ENCODE measurements at places on chromosomes 4 and X. TPM values are rescaled to one million over a fixed set of nuclear protein-coding genes. Genes with fewer than 3 reads are reported as not detected.

The BEND2 gene
- total RNA-seq: not detected

The GPC4 gene
- 120 TPM for total RNA-seq

The AFAP1 gene
- 23.6 TPM for total RNA-seq

The DCAF4L1 gene
- 0.09 TPM for total RNA-seq

The ACOX3 gene
- total RNA-seq: 10.6 TPM

- DNase-seq: peak; percentile 14
These were observed 57.8 kb downstream of the FRMPD3 start for GRCh38 chrX:107507093-107507743.

DNA sequence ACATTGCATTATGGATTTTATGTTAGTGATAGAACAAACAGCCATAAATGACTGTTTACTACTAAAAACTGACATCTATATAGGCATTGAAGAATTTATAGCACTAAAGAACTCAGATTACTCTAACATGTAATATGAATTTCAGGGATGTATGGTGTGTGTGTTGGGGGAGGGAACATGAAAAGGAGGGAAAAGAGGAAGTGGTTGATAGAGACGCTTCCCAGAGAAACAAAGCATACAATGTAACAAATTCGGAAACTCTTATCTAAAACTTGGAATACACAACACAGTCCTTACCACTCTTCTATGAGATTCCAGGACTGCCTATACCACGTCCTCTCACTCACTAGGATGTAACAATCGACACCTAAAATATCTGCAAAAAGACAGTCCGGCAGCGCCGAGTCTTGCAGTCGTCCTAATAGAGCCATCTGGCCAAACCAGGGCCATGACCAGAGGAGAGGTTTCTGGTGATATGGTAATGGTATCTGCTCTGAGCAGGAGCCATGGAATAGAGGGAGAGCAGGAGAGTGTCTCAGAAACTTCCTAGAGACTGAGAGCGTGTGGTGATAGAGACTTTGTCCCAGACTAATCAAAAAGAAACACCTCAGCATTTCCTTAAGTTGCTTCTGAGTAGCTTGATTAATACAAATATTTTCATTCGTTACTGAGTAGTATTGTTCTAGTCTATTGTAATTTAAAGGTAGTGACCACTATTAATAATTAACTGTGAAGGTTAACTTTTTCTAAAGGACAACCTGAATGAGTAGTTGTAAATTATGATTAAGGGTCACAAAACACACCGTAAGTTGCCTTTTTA lies 251.9 kb upstream of the ETNPPL start:
- no peak for DNase-seq

- DNase-seq: no peak
These were observed 27.5 kb downstream of the LNX1 start for GRCh38 chr4:53563824-53564223.

GRCh38 chr4:32858361-32858760 lies 2138.2 kb downstream of the PCDH7 start:
- no peak for DNase-seq

GRCh38 chr4:78960926-78961325 lies 21.7 kb upstream of the PAQR3 start:
- DNase-seq: no peak

DNA sequence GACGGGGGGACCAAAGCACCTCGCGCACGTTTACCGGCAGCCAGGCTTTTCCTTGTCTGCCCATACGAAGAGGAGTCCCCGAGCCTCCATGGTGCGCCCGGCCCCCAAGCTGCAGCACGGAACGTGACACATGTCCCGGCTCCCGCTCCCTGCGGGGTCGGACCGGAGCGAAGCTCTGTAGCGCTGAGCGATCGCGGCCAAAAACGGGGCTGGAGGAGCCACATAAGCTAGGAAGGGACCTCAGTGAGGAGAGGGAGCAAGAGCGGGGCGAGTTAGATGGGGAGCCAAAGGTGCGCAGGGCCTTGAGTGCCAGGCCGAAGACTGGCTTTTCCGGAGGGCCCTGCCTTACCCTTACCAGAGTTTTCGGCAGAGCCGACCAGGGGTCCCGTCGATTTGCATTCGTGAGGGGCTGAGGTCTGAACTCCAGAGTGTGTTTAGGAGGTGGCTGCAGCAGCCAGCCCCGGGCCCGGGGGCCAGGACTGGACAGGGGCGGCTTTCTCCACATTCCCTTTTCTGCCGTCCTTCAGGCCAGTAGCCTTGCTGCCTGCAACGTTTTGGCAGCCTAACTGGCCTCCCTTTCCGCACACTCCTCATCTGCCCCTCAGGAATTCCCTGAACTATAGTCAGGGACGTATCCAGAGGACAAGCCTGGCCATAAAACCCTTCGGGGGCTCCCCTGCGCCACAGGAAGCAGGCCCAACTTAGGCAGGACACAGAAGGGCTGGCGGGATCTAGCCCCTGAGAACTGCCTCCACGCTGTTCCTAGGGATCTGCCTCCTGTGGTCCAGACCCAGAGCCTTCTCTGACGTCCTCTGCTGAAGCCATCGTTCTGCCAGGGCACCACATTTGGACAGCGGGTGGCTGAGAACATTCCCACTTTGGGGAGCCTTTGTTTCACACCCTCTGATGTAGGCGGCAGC lies 689 bp downstream of the SSR4 start:
- DNase-seq: no peak

- no peak for DNase-seq
These were observed 58.7 kb downstream of the LEF1 start for GRCh38 chr4:108109997-108110416.

GRCh38 chrX:30973784-30974427 lies 84.9 kb upstream of the TAB3 start:
- no peak for DNase-seq

DNA sequence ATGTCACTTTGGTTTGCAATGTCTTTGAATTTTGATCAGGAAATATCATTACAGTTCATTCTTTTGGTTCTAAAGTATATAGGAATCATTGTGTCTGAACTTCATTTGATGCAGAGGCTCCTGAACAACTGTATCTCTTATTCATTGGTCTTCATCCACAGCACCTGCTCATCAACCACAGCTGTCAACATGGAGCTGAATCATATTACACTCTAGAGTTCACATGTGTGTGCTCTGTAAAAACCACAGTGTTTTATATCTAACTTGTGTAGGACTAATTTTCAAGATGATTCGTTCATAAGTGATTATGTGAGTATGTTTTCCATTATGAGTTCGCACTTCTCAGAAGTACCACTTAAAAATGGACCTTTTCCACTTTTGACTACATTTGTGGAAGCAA lies 643.3 kb upstream of the FAM241A start:
- no peak for DNase-seq

- no peak for DNase-seq
These were observed 5.2 kb downstream of the CDK16 start for GRCh38 chrX:47223476-47224250.

DNA sequence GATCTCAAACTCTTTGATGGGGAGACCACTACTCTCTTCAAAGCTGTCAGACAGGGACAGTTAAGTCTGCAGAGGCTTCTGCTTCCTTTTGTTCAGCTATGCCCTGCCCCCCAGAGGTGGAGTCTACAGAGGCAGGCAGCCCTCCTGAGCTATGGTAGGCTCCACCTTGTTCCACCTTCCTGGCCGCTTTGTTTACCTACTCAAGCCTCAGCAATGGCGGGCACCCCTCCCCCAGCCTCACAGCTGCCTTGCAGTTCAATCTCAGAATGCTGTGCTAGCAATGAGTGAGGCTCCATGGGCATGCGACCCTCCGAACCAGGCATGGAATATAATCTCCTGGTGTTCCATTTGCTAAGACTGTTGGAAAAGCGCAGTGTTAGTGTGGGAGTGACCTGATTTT lies 42.1 kb upstream of the UGT2B10 start:
- DNase-seq: no peak

DNA sequence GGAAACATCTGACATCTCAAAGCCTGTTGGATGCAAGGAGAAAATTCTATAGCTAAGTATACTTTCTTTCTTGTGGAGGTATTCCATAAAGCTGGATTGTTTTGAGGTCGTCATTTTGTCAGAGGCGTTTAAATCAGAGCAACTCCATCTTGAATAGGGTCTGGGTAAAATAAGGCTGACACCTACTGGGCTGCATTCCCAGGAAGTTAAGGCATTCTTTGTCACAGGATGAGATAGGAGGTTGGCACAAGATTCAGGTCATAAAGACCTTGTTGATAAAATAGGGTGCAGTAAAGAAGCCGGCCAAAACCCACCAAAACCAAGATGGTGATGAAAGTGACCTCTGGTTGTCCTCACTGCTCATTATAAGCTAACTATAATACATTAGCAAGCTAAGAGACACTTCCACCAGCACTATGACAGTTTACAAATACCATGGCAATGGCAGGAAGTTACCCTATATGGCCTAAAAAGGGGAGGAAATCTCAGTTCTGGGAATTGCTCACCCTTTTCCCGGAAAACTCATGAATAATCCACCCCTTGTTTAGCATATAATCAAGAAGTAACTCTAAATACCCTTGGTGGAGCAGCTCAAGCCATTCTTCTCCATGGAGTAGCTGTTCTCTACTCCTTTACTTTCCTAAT lies 11.9 kb downstream of the HSD17B13 start:
- no peak for DNase-seq

DNA sequence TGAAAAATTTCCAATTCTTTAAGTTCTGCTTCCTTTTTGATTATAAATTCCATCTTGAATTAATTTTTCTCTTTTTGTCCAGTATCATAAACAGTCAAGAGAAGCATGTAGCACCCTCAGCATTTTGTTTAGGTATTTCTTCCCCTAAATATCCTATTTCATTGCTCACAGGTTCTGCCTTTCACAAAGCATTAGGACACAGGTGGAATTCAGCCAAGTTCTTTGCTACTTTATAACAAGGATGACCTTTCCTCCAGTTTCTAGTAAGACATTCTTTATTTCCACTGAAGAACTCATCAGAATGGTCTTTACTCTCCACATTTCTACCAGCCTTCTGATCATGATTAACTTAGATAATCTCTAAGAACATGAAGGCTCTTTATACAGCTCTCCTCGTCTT lies 7.4 kb downstream of the SLC9B1 start:
- no peak for DNase-seq

- DNase-seq: no peak
These were observed at the start of gene TASL for GRCh38 chrX:30577362-30577991. TSS of gene TASL (minus strand) at chrX:30577766. CDS start at chrX:30560355, 17,411 bp downstream.

- DNase-seq: no peak
These were observed 89.9 kb upstream of the MAOA start for GRCh38 chrX:43566170-43566569.

DNA sequence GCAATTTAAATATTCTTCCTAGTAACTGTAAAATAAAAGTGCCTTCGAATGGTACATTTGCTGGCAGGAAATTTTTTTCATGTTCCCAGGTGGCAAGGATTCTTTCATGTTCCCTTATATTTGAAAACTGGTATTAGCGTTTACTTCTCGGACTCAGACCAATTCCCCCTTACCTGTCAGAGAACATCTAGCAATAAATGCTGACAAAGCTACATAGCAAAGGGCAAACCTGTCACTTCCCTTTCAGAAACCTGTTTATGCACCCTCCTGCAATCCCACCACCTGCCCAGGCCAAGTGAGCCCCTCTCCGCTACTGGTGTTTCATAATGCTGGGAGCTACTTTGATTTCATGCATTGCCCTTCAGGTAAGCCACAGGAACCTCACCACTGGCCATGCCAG lies 98.2 kb downstream of the HPRT1 start:
- DNase-seq: no peak

DNA sequence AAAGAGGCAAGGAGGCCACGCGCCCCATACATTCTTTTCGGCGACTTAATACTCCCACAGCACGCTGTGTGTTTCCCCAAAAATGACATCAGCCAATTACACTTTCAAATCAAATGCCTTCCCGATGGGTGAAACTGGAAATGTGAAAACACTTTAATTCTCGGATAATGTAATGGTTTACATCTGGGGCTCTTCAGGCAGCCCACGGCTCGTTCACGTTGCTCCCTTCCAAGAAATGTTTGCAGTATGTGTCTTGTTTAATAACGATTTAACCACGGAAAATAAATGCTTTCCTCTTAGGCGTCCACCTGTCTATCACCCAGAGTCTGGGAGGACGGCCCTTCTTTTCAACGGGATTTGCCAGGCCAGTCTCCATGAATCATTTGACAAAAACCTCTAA lies 272.5 kb downstream of the SHOX start:
- DNase-seq: no peak

DNA sequence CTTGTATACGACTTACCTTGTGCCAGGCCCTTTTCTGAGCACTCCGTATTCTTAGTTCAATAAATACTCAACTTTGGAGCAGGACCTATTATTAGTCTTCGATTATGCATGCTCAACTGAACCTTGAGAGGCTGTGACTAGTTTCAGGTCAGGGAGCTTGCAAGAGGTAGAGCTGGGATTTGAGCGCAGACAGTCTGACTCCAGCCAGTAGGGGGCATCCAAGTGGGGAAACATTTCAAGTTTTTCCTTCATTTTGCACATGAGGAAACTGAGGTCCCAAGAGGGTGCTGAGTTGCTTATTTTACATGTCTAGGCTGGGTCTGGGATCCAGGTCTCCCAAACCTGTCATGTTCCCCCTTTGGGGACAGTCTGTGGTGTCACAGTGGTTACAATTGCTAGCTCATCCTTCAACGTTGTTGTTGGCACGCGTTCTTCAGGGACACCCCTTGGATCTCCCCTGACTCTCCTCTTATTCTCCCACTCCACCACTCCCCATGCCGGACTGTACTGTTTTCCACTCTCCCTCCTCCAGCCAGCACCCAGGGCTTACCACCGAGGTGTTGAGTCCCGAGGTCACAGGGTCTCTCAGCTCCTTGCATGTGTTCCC lies 6.7 kb upstream of the PRICKLE3 start:
- peak; percentile 49 for DNase-seq

DNA sequence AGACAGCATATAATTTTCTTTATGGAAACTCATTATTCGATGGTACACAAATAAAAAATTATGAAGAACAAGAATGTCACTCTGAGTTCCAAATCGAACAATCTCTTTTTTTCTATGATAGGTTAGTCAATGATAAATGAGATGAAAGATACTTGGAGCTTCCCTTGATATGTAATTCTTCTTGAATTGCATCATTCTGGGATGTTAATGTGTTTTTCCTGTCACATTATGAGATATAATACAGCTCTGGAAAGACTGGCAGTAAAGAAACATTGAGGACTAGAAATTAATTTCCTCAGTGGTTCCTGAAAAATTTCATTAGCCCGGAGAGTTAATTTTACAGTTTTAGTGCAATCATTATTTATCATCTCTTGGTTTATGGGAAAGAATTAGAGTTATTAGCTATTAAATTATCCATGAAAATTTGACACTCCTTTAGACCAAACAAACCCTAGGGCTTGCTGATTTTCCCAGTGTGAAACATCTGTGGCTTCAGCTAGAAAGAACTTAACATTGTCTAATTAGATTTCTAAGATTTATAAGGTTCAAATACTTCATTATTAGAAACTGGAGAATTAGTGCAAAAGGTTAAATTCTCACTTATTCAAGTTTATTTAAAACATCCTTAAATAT lies 1546.6 kb upstream of the TENM3 start:
- DNase-seq: no peak

- DNase-seq: no peak
These were observed 12.6 kb downstream of the SGMS2 start for GRCh38 chr4:107837317-107837716.

GRCh38 chr4:2042204-2042946 lies 16.8 kb upstream of the NAT8L start:
- no peak for DNase-seq

GRCh38 chrX:110588853-110589252 lies 206.8 kb downstream of the CHRDL1 start:
- no peak for DNase-seq

Measured in WTC11 (cell line).